ENCODE measurements at places on chromosomes 4 and X.

DNA sequence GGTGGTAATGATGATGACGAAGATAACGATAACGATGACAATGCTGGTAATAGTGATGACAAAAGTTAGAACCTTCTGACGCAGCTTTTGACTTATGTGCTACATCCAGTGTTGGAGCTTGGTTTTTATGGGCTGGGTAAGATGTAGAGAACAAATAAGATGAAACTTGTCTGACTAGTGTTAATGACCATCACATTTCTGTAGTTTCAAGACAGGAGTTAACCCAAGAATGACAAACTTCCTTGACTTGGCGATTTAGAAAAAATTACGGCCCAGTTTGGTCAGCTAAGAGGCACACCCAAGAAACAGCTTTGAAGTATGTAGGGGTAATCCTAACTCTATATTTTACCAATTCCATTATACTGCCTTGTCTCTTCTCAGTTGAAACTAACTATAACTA lies at the start of gene TMPRSS11B:
Gene TMPRSS11B (minus strand): TSS at position 101 of the 400 bp plus-strand sequence. CDS start 136 bp downstream, outside the sequence.
- DNase-seq: no peak

DNA sequence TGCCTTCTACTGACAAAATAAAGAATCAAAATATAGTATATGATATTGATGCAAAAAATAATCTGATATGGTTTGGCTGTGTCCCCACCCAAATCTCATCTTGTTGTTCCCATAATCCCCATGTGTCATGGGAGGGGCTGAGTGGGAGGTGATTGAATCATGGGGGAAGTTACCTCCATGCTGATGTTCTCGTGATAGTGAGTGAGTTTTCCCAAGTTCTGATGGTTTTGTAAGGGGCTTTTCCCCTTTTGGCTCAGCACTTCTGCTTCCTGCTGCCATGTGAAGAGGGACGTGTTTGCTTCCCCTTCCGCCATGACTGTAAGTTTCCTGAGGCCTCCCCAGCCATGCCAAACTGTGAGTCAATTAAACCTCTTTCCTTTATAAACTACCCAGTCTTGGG lies 70.2 kb downstream of the TMEM165 start:
- DNase-seq: no peak

DNA sequence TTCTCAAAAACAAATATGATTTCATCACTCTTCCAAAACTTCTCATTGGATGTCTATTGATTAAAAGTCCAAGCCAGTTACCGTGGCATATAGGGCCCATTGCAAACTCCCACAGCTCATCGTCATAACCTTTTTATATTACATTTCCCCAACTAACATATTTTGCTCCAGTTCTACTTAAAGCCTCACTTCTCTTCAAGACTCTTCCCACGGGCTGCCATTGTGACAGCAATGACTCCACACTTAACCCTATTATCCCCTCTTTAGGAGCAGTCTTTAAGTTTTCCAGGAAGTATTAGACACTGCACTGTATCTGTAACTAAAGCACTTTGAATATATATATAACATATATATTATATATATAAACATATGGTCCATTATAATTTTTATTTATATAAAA lies 44.5 kb downstream of the DTHD1 start:
- DNase-seq: no peak

- DNase-seq: no peak
These were observed 115.9 kb downstream of the MAML3 start for GRCh38 chr4:140038031-140038533.

GRCh38 chr4:37726666-37727065 lies 40.5 kb upstream of the RELL1 start:
- DNase-seq: no peak

- DNase-seq: no peak
These were observed at the start of gene GSX2 for GRCh38 chr4:54099748-54100574. Gene GSX2, plus strand, starts transcription at chr4:54100163. Its CDS starts 182 bp downstream, at chr4:54100345.

GRCh38 chrX:11451151-11451550 lies 157.9 kb downstream of the AMELX start:
- no peak for DNase-seq

GRCh38 chrX:23907498-23908218 lies at the start of the genes APOO and CXorf58:
Gene APOO, minus strand, starts transcription at chrX:23907938. Its CDS starts 236 bp downstream, at chrX:23907702.
Gene CXorf58, plus strand, starts transcription at chrX:23908006. Its CDS starts 2,297 bp downstream, at chrX:23910303.
- DNase-seq: peak; percentile 86

- no peak for DNase-seq
These were observed 138.4 kb upstream of the HCCS start for GRCh38 chrX:10972706-10973105.

DNA sequence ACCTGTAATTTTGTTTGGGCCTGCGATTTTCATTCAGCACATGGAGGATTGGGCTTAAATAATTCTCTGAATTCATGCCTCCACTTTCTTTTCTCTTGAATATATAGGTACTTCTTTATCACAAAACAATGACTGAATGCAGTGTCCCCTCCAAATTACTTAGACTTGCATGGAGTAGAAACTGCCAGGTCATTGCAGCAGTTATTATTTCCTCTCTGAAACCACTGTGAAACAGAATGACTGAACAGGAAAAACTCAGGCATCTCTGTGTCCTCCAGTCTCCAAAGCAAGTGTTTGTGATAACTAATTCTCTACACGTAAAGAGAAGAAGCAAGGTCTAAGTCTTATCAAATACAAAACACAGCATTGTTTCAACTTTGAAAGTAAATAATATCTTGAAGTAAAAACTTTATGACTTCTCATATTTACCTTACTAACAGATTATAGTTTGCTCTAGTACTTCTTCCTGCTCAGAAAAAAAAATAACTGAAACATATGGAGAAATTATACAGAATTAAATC lies 144.5 kb upstream of the DIAPH2 start:
- DNase-seq: no peak

GRCh38 chrX:130055103-130055502 lies 55.2 kb downstream of the ELF4 start:
- no peak for DNase-seq

DNA sequence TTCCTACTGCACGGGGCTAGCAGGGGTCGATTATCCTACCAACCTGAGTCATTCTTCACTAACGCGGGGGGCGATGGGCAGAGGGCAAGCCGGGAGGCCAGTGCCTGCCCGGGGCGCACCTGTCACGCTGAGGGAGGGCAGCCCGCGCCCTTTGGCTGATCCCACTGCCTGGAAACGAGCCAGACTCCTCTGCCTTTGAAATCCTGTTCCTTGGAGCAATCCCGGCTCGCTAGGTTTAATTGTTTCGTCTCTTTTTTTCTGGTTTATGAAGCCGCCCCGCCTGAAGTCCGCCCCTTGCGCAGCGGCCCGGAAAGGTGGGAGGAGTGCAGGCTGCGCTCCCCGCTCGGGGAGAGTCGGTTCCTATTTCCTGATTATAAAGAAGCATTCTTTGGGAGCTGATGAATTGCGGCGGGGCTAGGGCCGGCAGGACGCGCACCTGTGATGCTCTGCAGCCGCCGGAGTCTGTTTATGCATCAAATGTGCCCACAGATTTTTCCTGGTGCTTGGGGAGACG lies 484.2 kb downstream of the BCOR start:
- DNase-seq: no peak

GRCh38 chr4:8847764-8848163 lies 23.9 kb downstream of the HMX1 start:
- DNase-seq: no peak

- no peak for DNase-seq
These were observed 164.8 kb upstream of the VEGFC start for GRCh38 chr4:176957353-176958118.

GRCh38 chrX:152899874-152900719 lies 2.2 kb downstream of the ZNF185 start:
- DNase-seq: no peak

GRCh38 chr4:188854436-188854835 lies 715.2 kb downstream of the TRIML1 start:
- no peak for DNase-seq

GRCh38 chr4:169249214-169249973 lies 21.4 kb downstream of the SH3RF1 start:
- DNase-seq: no peak

GRCh38 chr4:76309939-76310550 lies 3.5 kb downstream of the STBD1 start:
- DNase-seq: no peak

DNA sequence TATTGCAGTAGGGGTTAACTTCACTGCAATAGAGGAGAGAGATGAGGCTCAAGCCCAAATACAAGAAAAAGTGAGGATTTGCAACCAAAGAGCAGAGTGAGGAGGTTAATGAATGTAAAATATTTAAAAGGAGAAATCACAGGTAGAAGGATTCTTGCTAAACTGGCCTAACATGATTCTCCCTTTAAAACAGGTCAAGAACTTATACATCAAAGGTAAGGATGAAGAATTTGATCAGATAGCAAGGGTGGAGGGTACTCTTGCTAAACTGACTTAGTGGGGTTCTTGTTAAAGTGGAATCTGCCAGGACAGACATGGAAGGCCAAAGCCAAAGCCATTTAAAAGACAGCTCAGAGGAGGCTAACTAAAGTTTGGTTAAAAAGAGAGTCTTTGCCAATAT lies 193.0 kb downstream of the GABRB1 start:
- no peak for DNase-seq

DNA sequence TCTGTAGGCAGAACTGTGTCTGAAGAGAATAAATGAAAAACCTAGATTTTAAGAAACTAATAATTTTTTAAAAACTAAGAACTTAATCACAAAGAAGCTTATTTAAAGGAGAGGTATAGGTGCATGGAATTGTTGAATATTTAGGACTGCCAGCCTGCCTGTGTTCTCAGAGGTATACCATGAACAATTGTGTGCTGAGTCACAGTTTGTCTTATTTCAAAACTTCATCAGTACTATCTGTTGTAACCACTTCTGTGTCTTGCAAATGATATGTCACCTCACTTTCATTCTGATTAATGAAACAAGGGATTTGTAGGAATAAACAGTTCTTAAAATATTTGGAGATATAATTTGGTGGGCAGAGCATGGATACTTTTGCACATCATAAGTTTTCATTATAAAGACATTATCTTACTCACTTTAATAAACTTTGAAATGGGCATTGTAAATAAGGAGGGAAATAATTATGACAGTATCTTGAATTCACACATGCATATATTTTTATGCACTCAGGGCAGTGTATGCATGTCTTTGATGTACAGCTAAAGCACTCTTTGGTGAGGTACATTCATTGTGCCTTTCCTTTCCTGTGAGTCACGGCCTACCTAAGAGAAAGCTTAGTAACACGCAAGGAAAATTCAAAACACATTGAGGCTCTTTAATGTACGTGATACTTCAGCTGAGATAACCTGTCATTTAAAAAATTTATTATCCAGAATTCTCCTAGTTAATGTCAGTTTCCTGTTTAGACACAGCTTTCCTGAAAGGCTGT lies 31.7 kb downstream of the STOX2 start:
- no peak for DNase-seq

GRCh38 chrX:106042296-106042695 lies 3.8 kb upstream of the SERPINA7 start:
- no peak for DNase-seq

- no peak for DNase-seq
These were observed 34.5 kb upstream of the HGFAC start for GRCh38 chr4:3407171-3407771.

GRCh38 chr4:77430847-77431246 lies 174.8 kb upstream of the CXCL13 start:
- DNase-seq: no peak

- no peak for DNase-seq
These were observed 813.7 kb upstream of the HS3ST1 start for GRCh38 chr4:12242354-12242753.

- no peak for DNase-seq
These were observed 539.6 kb upstream of the PRKX start for GRCh38 chrX:4253092-4253491.

DNA sequence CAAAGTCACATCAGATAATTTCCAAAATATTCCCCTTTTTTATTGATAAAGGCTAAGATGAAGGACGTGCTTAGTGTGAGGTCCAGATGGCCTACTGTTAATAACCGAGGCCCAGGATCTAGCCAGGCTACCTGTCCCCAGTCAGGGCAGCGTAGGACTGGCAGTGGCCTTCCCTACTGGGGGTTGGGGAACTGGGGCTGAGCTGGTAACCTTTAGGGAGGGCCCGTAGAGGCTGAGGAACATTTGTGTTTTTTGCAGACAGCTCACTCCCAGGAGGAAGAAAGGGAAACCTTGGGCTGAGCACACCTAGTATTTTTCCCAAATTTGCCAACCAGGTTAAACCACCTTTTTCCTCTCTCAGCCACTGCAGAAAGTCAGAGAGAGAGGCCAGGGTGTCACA lies 59.1 kb downstream of the KLF3 start:
- no peak for DNase-seq

DNA sequence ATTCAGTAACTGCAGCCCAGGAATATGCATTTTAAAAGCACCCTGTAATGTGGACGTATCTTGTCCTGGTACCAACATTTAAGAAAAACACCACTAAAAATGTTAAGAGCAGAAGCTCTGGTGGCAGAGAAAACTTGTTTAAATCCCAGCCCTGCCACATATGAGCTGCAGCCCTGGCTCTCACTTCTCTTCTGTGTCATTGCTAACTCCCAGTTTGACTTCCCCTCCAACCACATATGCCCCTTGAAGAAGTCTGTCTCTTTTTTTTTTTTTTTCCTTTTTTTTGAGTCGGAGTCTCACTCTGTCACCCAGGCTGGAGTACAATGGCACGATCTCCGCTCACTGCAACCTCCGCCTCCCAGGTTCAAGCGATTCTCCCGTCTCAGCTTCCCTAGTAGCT lies 14.8 kb downstream of the LHFPL1 start:
- DNase-seq: no peak
